ENCODE measurements at places on chromosomes 7 and 10.

- DNase-seq, result no peak
Measured at GRCh38 chr7:122225874-122226273, 78.7 kb downstream of the FEZF1 start.

- DNase-seq, result peak; percentile 37
Measured at GRCh38 chr10:79400146-79401004, 45.0 kb downstream of the ZCCHC24 start.

DNA sequence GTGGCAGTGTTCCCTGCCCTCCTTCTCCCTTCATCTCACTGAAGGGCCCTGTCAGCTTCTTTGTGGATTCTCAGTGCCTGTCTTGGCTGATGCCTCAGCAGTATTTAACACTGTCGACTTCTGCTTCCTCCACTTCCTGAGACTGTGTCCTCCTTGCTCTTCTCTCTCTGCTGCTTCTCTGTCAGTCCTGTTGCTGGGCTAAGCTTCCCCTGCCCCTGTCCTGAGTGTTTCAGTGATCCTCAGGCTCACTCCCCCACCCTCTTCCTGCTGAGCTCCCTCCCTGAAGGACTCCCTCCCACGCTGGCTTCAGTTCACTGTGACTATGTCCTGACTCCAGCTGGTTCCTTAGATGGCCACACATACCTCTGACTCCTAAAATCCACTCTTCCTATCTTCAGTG, 64.9 kb downstream of the CREM start:
- DNase-seq, result no peak

- DNase-seq, result no peak
Measured at GRCh38 chr10:1957057-1957456, 219.7 kb upstream of the ADARB2 start.

DNA sequence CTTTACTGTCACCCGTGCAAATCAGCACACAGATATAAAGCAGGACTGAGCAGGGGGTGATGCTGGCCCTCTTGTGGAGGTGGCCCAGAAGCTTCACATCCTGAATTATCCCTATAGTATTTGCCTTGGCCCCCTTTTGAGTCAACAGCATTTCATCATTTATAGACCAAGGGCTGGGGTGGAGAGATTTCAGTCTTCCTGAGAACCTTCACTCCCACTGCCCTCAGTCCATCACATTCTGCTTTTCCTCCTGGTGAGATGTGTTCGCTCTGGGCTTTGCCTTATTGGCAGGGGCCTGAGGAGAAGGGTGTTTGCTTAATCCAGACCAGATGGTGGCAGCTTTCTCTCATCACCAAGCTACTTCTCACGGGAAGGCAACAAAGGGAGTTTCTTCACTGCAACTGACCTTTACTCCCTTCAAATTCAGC, 47.7 kb downstream of the NOC3L start:
- DNase-seq, result no peak

- DNase-seq, result no peak
Measured at GRCh38 chr10:2992401-2993198, 74.7 kb upstream of the PFKP start.

- DNase-seq, result no peak
Measured at GRCh38 chr10:12333380-12334185, 15.8 kb upstream of the CAMK1D start.

DNA sequence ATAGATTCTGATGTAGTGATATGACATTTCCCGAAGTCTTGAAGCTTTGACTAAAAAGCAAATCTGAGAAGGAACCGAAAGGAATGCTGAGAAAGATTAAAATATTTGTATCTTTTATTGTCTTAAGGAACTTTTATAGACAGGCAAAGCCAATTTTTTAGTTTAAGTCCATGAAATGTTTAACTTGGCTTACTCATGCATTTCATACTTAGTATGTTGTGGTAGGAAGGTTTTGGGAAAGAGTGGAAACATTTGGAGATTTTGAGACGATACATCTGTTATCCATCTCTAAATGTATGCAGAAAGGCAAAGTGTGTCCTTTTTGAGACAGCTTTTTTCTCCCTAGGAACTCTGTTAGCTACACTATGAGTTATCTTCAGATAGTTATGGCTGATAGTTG, 10.1 kb downstream of the TBC1D12 start:
- no peak for DNase-seq

DNA sequence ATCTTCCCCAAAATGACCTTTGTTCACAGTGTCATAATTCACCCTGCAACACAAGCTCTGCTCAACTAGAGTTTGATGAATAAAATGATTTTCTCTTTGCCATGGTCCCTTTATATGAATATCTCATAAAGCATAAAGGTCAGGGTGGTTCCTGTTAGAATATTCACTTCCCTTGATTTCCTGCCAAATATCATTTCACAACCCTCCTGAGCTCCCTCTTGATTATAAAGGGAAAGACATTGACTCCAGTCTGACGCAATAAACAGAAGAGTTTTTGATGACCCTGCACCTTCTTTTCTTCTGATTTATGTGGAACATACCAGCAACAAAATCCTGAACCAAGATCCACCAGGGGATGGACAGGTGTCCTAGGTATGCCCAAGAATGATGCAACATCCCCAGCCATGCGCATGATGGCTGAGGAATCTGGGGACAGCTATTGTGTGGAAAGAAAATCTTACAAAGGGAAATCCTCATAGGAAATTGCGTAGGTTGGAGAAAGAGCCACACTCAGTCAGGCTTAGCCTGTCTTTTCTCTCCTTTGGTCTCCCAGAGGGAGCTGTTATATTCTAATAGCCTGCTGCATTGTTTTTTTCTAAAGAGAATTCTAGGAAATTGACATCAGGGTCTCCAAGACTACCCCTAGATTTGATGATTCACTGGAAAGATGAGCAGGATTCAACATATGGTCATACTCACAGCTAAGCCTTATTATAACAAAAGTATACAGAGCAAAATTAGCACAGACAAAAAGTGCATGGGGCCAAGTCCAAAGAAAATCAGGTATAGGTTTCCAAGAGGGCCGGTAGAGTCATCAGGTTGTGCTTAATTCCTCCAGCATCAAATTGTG, 18.8 kb downstream of the IFIT3 start:
- no peak for DNase-seq

GRCh38 chr7:69342154-69342884, 256.0 kb upstream of the AUTS2 start:
- no peak for DNase-seq

GRCh38 chr10:87696922-87697745, 37.5 kb downstream of the PAPSS2 start:
- no peak for DNase-seq

DNA sequence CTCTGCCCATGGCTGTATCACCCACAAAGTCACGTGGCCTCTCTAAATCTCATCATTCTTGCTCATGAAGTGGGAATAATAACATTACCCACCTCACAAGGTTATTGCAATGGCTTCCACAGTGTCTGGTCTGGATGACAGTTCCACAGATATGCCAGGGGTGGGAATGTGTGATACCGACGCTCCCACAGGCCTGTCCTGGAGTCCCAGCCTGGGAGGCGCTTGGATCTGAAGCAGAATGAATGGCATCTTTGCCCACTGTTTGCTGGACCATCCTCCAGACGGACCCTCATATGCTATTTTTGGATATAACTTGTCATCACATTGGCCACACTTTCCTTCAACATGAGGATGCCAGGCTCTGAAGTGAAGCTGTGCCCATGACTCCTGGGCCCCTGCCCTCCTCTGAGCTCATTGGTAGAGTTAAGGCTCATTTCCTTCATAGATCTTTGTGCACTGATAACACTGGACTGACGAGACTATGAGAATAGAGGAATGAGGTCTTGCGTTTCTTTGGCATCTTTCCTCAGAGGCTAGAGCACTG, 279.8 kb upstream of the ZNF32 start:
- DNase-seq, result no peak

DNA sequence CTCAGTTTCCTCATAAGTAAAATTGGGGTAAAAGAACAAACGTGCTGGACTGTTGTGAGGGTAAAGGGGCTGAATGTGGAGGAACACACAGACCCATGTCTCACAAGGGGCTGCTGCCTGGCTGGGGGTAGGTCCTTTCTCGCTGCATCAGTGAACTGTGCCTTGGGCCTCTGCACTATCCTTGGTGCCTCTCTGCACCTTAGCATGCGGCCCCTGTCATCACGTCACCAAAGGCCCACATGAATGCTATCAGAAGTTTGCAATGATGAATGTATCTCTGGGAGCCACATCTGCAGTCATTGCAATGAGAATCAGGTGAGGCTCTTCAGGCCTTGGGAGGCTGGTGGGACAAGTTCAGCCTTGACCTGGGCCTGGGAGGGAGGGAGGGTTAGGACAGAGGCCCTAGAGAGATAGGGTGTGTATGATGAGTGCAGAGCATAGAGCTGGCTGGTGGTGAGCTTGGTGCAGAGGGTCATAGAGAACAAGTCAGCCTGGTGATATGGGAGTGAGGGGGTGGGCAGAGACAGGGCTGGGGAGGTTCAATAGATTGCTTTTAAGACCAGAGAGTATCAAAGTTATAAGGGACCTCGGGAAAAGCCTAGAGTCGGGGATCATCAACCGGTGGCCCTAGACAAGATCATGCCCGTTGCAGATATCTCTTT, 308.4 kb downstream of the RPS24 start:
- no peak for DNase-seq

DNA sequence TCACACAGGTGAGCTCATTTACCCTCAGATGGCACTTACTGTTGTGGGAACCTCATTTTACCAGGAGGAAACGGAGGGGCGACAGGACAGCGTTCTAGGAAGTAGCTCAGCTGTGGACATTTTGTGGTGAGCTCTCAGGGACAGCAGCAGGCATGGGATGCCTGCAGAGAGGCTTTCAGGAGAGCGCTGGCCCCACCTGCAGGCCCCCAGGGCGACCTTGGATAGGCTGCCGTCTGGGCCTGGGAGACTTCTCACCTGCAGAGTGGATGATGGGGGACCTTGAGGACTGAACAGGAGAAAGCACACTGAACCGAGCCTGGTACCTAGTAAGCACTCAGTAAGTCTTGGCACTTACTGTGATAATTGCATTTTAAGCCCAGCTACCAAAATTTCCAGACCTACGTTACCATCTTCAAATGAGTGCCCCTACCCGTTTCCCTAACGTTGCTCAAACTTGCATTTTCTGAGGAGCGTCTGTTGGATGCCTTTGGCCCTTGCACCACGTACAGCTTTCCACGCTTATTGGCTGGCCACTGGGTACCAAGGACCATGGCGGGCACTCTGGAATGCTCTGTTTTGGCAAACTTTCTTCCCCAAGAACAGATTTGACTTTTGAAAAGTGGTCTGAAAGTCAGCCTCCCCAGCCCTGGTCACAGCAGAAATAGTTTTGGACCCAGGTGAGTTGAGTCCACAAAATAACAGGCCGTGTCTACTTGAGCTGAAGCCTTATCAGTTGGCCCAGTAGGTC, 223.4 kb downstream of the EBF3 start:
- DNase-seq, result no peak

GRCh38 chr7:137818036-137818435, 28.7 kb downstream of the DGKI start:
- DNase-seq, result no peak

GRCh38 chr7:48173756-48174382, 2.6 kb downstream of the ABCA13 start:
- DNase-seq, result no peak

DNA sequence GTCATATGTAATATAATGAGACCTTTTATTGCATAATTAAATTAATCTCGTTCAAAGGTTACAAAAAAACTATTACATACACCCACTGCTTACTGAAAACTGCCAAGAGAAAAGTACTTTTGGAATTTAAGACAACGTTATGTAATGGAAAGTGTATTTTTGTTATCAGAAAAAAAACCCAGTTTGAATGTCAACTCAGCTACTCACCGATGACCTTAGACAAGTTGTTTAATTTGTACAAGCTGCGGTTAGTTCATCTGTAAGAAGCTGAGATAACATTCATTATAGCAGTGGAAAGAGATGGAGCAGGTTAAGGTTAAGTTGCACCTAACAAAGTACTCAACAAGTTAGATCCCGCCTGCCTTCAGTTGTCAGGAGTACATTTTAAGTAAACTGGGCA, 1.1 kb downstream of the PSMA2 start:
- DNase-seq, result no peak

- no peak for DNase-seq
Measured at GRCh38 chr7:11297126-11297625, 323.5 kb downstream of the PHF14 start.

DNA sequence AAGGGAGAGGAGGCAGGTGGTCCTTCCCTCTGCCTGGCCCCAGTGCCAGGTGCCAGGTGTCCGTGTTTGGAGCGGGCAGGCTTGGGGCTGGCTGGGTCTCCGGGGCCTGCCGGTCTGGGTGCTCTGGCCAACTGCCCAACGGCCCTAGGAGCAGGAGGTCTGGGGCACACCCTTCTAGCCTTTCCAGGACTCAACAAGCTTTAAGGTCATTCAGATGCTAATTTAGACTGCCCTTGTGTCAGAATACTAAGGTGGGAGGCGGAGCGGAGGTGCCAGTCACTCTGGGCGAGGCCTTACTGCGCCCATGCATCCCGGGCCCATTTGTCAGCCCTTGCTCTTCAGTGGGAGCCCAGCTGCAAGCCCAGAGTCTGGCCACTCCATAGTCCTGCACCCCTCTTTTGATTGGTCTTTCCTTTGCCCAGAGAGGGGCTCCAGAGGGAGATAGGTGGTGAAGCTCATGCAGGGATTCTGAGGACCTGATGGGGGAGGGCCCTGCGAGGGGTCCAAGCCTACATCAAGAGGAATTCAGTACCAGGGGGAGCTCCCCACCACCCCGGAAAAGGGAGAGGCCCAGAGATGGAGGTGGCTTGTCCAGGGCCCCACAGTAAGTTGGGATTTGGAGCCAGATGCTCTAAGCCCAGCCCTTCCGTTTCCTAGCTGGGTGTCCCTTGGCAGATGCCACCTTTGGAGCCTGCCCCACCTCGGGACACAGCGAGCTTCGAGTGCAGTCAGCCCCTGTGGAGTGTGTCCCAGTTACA, 1.3 kb downstream of the PGAM2 start:
- no peak for DNase-seq

- DNase-seq, result no peak
Measured at GRCh38 chr7:114917211-114917839, 4.6 kb upstream of the MDFIC start.

- no peak for DNase-seq
Measured at GRCh38 chr10:88411772-88412349, 171.3 kb downstream of the RNLS start.

GRCh38 chr7:36606153-36606975, 117.9 kb downstream of the AOAH start:
- DNase-seq, result no peak

GRCh38 chr10:55104738-55105137, 303.7 kb upstream of the PCDH15 start:
- DNase-seq, result no peak
